ENCODE measurements at places on chromosomes 11 and 22.
A peak's percentile ranks its signal among the peaks of the same experiment; 100 is the strongest.

GRCh38 chr22:39529487-39529851, 3.1 kb downstream of the RPS19BP1 start:
- no peak for DNase-seq

- peak; percentile 28 for DNase-seq
These were observed 28.5 kb downstream of the RCOR2 start for GRCh38 chr11:63888170-63889086.

DNA sequence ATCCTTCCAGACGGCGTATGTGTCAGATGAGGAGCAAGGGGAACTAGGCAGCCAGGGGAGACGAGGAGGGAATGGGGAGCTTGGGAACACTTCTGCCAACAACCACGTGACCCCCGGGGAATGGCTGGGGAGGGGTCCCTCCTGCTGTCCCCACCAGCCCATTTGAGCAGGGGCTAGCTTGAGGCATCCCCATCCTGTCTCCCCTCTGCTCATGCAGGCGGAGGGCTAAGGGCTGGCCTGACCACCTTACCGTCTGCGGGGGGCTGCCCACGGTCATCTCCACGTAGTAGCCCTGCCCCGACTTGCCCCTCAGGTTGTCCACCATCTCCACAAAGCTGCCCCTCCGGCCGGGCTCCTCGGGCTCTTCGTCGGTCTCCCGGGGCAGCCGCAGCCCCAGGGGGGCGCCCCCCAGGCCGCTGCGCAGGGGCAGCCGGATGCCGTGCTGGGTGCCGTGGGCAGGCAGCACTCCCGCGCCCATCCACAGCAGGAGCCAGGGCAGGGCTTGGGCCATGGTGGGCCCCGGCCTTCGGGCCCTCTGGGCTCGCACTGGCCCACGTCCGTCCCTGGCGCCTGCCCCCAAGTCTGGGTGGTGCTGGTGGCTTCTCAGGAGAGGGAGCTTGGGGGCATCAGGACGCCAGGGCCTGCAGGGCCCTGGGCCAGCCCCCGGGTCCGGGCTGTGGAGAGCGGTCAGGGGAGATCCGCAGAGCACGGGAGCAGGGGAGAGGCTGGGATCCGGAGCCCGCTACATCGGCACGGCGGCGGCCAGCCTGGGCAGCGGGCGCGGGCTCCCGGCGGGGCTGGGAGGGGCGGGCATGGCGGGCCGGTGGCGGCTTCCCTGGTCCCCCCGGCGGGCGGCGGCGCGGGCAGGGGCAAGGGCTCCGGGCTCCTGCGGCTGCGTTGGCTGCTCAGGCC, 515 bp downstream of the BACE1 start:
- no peak for DNase-seq

GRCh38 chr11:34631737-34632104, 10.8 kb downstream of the EHF start:
- DNase-seq, result no peak

DNA sequence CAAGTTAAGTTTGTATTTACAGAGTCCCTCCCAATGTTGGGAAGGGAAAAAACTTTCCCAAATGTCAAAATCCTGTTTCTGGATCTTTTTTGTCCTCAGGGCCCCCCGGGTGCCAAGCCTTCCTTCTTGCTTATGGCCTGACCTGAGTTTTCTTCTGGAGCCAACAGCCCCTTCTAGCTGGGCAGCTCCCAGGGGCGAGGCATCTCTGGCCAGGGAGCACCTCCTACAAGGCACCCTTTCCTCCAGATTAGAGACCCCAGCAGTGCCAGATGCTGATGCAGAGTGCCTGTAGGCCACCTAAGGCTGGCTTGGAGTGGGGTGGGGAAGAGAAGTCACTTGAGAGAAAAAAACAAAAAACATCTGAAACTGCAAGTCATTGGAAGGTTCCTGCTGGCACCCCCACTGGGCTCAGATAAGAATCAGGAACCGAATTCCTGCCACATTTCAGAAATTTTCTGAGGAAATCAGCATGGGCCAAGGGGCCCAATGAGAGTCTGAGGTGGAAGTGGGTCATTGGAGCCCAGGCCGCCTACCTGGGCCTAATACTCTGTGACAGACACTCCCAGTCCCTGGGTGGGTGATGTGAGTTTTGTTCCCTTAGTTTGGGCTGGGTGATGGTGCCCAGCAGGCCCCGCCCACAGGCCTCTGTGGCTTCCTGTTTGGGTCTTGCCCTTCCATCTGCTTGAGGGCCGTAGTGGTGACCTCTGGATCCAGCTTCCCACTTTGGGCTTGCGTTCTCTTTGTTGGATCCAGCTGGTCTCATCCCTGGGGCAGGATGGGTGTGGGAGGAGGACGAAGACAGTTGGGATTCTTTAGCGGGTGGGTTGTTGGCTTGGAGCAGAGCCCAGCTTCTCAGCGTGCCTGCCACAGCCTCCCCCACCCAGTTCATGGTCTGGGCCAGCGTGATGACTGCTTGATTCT, 40.6 kb downstream of the PARVA start:
- DNase-seq, result no peak

DNA sequence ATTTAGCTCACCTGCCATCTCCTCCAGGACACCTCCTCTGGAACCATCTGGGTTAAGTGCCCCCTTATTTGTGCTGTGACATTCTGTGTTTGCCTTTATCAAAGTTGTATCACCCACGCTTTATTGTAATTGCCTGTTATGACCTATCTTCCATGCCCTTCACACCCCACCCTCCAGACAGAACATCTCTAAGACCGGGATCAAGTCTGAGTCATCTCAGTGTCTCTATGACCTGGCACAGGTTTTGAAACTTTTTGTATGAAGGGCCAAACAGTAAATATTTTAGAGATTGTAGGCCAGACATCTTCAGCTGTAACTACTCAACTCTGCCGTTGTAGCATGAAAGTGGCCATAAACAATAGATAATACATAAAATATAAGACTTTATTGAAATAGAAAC, 161.8 kb downstream of the SPON1 start:
- no peak for DNase-seq

DNA sequence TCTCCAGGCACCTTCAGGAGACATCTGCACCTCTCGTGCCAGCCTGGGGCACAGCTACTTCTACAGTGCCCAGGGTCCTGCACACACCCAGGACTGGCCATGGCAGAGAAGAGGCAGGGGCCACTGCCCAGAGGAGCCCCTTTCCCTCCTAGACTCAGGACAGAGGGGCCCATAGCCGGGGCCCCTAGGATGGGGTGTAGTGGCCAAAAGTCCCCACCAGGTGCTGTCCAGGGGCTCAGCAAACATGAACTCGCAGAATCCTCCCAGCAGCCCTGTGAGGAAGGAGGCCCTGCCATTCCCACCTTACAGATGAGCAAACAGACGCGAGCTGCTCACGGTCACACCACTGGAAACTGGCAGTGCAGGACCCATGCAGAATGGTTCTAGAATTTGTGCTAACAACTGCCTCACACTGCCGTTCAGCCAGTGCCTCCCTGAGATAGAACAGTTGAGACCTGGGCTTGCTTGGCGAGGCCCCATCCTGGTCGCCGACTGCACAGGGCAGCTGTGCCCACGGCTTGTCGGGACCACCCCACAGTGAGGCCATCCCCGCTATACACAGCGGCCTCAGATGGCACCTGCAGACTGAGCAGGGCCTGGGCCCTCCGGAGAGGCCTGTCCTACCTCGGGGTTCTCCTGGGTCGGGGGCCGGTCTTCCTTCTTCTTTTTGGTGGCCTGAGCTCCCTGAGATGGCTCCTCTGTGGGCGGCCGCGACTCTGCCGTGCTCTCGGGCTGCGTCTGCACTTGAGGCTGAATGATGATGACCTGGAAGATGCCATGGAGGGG, 96.4 kb downstream of the PHF21B start:
- no peak for DNase-seq

- DNase-seq, result no peak
These were observed 8.2 kb upstream of the NAP1L4 start for GRCh38 chr11:3000032-3000961.

- DNase-seq, result no peak
These were observed 16.6 kb downstream of the RTN4RL2 start for GRCh38 chr11:57476757-57477506.

DNA sequence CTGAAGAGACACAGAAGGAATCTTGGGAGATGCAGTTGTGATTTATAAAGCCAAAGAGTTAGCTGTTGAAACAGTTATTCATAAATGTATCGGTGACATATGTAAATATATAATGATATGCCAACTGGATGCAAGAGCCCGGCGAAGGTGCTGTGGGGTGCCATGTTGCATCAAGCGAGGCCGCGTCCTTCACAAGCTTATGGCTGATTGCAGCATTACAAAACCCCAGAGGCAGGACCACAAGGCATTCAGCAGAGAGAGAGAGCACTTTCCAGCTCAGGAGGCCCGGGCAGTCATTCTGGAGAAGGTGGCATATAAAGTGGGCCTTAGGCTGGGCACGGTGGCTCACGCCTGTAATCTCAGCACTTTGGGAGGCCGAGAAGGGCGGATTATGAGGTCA, 65.6 kb downstream of the LARGE1 start:
- DNase-seq, result no peak

GRCh38 chr22:29359469-29359868, 28.9 kb downstream of the AP1B1 start:
- DNase-seq, result no peak

DNA sequence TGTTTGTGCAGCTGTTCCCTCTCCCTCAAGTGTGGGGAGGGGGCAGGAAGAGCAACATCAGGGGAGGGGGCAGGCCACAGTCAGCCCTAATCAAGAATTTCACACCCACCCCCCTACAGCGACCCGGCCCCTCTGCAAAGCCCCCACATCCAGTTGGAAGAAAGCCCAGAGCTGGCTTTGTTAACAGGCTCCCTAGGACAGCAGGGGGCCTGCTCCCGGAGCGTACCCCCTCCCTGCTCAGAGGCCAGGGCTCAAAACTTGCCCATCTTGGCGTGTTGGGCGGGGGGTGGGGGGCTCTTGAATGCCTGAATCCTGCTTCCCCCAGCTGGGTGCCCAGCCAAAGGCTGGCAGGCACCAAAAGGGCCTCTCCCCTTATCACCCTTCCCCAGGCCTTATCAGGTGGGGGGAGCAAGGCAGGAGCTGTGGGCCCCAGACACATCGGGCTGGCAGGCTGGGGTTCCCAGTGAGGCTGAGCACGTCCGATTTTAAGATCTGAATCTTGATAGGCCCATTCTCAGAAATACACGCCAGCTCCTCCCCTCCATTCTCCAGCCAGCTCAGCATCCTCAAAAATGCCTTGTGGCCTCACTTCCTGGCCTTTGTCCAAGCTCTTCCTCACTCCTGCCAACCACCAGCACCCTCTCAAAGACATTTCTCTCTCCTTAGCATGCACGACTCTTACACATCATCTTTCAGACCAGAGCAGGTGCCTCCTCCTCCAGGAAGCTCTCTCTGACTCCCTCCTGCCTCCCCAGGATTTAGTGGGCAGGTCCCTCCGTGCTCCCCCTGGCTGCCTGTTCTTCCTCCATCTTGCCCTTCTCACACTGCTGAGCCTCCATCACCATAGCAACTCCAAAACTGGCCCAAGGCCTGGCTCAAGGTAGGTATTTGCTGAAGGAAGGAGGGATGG, 384.8 kb downstream of the MN1 start:
- DNase-seq, result no peak

- DNase-seq, result no peak
These were observed 76.2 kb downstream of the TTC17 start for GRCh38 chr11:43434893-43435292.

GRCh38 chr11:12755510-12756453, 81.6 kb downstream of the TEAD1 start:
- DNase-seq, result no peak

- DNase-seq, result no peak
These were observed 1002.3 kb upstream of the TENM4 start for GRCh38 chr11:80443177-80443576.

GRCh38 chr11:3006505-3007260, 14.6 kb upstream of the NAP1L4 start:
- DNase-seq, result peak; percentile 38

DNA sequence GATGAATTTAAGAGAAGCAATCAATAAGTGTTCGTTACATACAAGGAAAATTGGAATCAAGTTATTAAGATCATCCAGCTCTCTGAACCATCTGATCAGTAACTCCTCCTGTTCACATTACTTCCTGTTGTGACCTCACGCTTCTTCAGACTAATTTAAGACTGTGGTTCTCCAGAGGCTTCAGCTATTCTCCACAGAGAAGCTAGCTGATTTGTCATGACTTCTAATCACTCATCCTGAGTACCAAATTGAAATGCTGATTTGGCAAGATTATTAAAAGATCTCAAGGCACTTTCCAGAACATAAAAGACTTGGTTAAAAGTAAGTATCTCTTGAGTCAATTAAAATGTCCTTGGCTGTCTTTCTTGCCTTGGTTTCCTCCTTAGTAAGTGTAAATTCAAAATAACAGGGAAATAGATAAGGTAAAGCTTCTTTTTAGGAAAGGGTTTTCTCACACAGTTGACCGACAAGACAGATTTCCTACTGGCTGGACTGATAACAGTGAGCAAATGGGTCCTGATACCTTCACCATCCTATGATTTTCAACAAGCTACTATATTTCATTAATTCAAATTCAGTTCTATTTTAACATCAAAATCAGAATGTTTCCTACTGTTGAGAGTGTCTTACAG, 38.5 kb downstream of the GAB2 start:
- no peak for DNase-seq

DNA sequence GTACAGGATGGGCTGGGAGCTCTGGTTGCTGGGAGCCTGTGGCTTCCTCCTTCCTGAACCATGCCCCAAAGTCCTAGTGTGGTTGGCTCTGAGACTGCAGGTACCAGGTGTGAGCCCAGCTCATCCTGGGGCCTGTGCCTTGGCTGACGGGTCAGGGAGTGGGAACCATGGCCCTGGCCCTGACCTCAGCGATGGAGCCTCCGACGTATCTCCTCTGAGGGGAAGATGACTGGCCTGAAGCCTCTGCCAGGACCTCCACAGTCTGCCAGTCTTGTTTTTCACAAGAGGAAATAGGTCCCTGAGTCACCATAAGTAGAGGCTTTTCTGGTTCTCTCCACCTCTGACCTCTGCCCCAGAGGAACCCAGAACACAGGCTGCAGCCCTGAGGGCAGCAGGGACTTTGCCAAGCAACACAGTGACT, 3.4 kb downstream of the RCE1 start:
- DNase-seq, result no peak

- DNase-seq, result no peak
These were observed 7.1 kb downstream of the INPPL1 start for GRCh38 chr11:72231396-72232259.

DNA sequence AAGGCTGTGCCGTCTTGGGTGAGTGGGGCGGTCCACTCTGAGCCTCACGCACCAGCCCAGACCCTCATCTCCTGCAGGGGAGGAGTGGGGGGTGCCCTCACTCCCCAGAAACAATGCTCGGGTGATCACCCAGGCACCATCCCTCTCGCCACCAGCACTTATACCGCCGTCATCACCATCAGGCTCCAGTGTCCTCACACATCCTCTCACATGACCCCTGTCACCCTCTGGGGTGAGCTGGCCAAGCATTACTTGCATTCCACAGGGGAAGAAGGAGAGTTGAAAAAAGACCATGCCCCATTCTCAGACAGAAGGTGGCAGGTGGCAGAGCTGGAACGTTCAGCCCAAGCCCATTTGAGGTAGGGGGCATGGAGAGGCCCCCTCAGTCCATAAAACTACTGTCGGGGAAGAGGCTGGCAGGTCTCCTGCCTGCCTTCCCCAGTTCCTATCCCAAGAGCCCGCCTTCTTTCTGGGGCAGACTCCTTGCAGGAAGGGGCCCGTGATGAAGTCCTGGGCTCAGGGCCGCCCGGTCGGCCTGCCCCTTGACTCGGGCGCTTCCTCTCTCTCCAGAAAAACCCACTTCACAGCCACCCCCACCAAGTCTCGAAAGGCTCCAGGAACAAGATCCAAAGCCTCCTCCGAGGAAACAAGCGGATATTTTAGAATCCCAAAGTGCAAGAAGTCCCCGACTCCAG, 153.3 kb downstream of the DSCAML1 start:
- DNase-seq, result no peak

All from stimulated activated CD8-positive, alpha-beta memory T cell treated with anti-CD3 and anti-CD28 coated beads, Interleukin-15, amount 100 ng/mL, for 4 hours (primary cell).